ENCODE measurements at places on chromosomes 3 and 15.

- no peak for ATAC-seq
Measured at GRCh38 chr3:140905559-140905958, 36.1 kb upstream of the SLC25A36 start.

DNA sequence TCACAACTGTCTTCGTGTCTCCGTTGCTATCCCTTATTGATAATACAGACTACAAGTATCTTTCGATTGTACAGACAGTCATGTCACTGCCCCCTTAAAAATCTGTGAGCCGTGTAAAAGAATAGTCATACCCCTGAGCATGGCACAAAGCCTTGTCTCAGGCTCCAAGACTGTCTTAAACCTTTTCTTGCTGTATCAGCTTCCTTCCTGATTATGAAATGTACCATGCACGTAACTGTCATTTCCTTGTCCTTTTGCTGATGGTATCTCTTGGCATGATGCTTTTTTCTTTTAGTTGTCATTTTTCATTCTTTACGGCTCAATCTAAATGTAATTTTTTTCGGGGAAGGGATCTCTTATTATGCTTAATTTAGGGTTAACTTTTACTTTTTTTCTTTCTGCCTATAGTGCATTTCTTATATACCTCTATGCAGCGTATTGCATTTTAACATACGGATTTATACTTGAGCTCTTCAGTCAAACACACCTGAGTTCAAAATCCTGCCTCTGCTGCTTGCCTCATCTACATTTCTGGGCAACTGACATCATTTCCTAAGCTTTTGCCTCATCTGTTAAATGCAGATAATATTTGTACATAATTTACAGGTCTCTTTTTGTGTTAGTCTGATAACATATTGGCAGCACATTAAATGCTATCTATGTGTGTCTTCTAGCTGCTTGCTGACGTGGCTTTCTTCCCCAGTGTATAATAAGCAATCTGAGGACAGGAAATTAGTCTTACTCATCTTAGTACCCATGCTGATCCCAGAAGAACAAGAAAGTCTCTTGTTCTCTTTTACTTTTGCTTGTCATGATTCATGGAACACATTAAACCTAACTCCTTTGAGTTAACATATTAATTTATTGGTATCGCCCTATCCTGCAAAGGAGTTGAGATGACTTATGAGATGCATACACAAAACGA is 57.3 kb downstream of the ROBO2 start:
- ATAC-seq, result no peak

GRCh38 chr3:83003917-83004316 is 1242.5 kb upstream of the GBE1 start:
- ATAC-seq, result no peak

DNA sequence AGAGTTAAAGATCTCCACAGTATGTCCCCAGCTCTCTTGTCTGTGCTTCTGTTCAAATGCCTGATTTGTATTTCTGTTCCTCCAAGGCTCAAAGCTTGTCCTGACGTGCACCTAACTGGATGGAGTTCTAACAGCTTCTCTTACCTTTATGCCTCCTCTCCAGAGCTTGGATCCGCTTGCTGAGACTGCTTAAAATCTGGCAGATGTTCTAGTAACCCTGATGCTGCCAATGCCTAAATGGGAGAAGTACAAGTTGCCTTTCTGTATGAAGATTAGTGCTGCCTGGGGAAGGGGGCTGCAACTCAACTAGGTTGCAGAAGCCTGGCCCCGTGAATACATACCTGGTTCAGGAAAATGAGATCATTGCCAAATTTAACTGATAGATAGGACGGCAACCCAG is 354.5 kb upstream of the KCNMB2 start:
- no peak for ATAC-seq

DNA sequence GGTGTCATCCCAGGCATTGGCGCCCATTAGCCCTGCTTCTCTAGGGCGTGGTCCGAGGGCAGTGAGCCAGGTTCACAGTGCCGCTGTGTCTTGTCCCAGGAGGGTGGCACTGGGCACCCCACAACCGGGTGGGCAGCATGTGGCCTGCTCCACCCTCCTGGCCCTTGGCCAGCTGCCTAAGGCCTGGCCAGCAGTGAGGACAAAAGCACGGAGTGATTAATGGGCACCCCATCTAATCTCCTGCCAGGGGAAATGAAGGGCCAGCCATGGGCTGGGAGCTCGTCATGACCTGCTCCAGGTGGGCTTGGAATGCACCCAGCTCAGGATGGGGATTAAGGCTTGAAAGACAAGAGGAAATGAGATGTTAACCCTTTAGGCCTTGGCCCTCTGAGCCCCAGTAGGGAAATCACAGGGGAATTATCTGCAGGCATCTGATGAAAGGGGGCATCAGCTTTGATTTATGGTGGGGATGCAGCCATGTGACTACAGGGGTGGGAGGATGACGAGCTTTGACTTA is 5.2 kb downstream of the THSD4 start:
- ATAC-seq, result no peak

DNA sequence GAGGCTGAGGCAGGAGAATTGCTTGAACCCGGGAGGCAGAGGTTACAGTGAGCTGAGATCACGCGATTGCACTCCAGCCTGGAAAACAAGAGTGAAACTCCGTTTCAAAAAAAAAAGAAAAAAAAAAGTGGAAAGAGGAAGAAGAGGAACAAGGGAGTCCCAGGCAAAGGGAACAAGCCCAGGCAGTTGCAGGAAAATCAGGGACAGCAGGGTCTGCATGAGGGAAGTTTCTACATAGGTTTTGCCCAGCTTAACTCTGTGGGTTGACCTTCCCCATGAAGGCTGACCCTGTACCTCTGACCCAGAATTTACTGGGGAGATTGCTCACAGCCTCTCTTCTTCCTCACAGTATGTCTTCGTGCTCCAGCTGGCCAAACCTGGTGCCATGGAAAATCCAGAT is 12.3 kb downstream of the RBP1 start:
- ATAC-seq, result no peak

- ATAC-seq, result no peak
Measured at GRCh38 chr3:146953511-146953981, 348.4 kb upstream of the PLSCR5 start.

DNA sequence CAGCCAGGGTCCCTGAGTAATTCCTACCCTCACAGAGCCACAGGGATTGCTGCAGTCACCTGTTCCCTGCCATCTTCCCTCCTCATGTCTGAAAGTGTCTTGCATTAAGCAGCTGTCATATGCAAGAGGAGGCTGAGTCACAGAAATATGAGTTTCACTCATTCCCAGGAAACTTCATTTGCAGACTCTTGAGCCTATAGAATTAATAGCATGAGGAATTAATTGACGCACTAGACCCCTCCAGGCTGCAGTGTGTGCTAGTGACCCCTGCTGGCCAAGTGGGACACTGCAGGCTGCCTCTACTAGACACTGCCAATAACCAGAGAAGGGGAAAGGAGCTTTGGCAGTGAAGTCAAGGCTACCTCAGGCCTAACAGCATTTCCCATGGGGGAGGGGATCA is 50.6 kb upstream of the SLC6A1 start:
- ATAC-seq, result no peak

DNA sequence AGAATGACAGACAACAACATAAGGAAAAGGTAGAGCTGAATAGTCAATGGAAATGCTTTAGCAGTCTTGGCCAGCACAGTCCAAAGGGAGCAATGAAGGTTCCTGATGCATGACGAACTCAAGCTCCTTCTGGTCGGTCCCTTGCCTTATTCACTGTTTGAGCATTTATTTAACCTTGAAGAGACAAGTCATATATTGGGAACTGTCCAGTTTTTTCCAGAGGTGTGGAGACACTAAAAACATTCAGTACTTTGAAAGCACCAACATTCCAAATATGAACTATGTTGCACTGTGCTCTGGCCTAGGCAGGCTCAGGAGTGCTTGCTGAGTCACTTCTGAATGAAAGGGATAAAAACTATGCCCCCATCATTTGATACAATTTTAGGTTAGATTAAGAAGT is 384.8 kb downstream of the MECOM start:
- ATAC-seq, result no peak

DNA sequence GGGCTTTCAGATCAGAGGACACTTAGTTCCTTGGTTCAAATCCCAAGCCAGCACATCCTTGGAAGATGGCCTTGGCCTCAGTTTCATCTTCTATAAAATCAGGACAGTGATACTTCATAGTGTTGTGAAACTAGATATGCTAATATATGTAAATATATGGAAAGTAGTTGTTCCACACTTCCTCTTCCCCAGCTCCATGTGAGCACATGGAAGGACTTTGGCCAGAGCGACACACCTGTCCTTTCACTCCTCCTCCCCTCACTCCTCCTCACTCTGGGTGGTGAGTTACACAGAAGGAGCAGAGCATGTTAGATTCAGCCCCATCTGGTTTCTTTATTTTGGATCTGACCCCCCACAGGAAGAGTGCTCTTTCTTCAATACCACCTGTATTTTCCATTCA is 65.2 kb downstream of the MTHFS start:
- ATAC-seq, result no peak

GRCh38 chr15:51558411-51558810 is 64.2 kb downstream of the DMXL2 start:
- ATAC-seq, result no peak
